ENCODE measurements at places on chromosomes 6 and 20.

GRCh38 chr6:36636687-36637418, 41.7 kb upstream of the CDKN1A start:
- no peak for DNase-seq

DNA sequence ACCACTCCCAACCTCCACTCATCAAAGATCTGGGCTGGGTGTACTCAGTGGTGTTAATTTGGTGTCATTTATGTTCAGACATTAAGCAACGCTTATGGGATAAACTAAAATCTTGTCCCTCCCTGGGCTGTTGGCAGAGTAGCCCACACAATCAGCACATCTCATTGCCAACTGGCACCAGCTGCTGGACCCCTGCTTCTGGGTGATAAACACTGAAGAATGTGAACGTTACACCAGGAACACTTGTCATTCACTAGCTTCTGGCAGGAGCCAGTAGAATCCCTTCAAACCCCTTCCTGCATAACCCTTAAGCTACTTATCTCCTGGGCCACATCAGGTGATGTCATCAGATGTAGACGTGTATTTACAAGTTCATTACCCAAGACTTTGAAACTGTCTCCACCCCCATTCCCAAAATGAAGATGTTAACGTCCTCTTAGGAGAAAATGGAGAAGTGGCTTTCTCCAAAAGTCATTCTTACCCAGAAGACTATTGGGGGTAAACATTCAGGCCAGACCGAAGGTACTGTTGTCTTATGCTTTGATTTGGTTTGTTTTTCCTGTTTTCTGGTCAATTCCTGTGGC, 107.8 kb upstream of the CD93 start:
- no peak for DNase-seq

GRCh38 chr6:54291146-54291545, 17.1 kb upstream of the TINAG start:
- no peak for DNase-seq

DNA sequence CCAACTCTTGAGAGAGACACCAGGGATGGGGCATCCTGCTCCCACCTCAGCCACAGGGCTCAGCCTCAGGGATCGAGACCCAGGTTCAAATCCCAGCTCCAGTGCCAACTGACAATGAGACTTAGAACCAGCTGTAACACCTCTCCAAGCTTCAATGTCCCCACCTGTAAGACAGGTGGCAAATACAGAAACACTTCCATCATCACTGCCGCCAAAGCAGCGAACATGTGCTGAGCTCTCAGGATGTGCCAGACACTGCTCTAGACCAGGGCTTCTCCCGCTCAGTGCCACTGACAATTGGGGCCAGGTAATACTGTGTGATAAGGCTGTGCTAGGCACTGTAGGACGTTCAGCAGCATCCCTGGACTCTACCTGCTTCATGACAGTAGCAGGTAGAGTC, 22.1 kb downstream of the PREX1 start:
- no peak for DNase-seq

DNA sequence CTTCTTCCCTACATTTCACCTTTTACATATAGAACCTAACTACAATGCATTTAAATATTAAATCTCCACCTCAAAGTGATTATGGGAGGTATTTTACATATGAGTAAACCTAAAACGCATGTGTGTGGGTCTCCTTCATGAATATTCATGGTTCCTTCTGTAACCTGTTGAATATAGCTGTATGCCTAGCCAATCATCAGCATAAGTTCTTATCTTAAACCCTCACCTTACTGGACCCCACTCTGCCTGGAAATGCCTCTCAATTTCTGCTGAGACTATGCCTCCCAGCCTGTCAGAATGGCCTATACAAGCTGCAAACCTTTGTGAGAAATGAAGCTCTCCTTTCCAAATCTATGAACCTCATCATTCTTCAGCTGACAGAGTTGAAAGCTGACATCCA, 21.3 kb downstream of the CEP85L start:
- DNase-seq, result no peak

GRCh38 chr6:74551896-74552295, 654.0 kb downstream of the COL12A1 start:
- DNase-seq, result no peak

DNA sequence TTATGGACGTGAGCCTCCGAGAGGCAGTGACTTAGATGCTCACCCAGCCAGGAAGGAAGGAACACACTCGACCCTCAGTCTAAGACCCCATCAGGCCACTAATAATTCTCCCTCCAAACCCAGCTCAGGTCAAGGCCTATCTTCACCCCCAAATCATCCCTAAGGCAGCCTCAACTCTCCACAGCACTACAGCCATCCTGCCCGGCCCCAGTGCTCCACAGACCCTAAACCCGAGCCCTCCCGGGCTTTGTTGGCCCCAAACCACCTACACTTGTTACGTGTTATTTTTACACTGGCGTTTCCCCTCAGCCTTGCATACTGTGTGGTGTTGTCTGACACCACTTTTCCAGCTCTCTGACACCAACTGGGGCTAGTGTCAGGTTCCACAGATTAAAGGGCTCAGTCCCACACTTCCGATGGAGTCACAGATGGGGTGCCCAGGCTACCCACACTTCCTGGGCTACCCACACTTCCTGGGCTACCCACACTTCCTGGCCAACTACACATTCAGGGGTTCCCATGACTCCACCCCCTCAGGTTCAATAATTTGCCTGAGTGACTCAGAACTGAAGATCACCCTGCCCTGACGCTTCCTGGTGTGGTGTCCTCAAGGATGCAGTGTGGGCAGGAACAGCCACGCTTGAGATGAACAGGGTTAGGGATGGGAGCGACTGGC, 25.3 kb downstream of the RBCK1 start:
- DNase-seq, result no peak

DNA sequence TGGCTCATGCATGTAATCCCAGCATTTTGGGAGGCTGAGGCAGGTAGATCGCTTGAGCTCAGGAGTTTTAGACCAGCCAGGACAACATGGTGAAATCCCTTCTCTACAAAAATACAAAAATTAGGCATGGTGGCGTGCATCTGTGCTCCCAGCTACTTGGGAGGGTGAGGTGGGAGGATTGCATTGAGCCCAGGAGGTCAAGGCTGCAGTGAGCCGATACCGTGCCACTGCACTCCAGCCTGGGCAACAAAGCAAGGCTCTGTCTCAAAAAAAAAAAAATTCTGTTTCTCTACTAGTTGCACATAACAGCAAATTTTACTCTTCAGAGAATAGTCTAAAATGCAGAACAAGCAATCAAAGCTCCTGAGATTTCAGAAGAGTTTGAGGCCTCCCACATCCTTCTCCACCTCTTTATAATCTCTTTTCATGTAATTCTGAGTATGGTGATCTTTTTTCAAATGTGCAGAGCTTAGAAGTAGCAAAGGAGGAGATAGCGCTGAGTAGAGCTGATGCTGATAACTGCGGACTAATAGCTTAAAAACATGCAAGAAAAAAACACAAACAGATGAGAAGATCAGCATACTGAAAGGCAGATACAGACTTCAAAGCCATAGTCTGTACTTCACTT, 23.3 kb downstream of the LRRN4 start:
- DNase-seq, result no peak

DNA sequence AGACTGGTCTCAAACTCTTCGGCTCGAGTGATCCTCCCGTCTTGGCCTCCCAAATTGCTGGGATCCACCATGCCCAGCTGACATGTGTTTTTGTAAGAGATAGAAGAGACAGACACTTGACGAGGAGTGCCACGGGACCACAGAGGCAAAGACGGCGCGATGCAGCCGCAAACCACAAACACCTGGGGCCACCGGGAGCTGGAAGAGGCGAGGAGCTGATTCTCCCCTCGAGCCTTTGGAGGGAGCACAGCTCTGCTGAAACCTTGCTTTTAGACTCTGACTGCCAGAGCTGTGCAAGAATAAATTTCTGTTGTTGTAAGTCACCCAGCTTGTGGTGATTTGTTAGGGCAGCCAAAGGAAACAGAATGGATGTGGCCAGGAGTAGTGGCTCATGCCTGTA, 46.9 kb downstream of the TFAP2C start:
- DNase-seq, result no peak

GRCh38 chr6:136014454-136015437, 163.2 kb downstream of the PDE7B start:
- no peak for DNase-seq

- DNase-seq, result no peak
Measured at GRCh38 chr6:18070486-18070885, 52.0 kb downstream of the NHLRC1 start.

DNA sequence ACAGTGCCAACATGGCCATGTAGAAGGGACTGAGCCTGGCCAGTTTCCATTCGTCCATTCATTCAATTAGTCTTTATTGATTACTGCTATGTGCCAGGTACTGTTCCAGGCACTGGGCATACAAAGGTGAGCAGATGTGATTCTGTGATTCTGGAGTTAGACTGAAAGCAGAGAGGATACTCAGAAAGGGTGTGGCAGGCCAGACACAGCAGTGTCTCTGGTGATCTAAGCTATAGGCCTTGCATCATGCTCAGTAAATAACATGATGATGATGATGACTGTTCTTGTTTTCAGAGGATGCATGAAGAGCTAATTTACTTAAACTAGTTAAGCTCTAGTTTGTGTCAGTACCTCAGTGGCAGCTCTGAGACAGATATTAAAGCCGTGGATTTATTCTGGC, 31.4 kb upstream of the FUCA2 start:
- DNase-seq, result no peak

DNA sequence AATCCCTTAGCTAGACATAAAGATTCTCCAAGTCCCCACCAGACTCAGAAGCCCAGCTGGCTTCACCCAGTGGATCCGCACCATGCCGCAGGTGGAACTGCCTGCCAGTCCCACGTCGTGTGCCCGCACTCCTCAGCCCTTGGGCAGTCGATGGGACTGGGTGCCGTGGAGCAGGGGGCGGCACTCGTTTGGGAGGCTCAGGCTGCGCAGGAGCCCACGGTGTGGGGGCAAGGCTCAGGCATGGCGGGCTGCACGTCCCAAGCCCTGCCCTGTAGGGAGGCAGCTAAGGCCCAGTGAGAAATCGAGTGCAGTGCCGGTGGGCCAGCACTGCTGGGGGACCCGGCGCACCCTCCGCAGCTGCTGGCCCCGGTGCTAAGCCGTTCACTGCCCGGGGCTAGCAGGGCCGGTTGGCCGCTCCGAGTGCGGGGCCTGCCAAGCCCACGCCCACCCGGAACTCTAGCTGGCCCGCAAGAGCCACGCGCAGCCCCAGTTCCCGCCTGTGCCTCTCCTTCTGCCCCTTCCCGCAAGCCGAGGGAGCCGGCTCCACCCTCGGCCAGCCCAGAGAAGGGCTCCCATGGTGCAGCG, 95.9 kb upstream of the DTNBP1 start:
- DNase-seq, result no peak

DNA sequence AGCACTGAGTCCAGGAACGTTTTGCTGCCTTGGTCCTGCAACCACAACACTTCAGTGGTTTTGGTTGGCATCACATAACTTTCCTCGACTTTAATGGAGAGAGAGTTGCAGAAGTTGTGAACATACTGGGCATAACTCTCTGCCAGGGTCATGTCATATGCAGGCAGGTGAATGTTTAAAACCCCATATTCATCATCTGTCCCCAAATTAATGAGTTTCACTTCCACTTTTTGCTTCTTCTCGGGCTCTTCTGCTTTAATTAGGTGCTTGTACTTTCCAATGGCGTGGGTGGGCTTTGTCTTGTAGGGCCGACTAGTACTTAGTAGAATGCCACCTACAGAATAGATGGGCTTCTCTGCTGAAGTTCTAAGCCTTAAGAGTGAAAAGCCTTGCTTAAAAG, 45.2 kb upstream of the TFAP2A start:
- no peak for DNase-seq
